T-helper 1 cell (primary cell): ENCODE measurements at places on chromosomes 7 and 10.

GRCh38 chr7:64180989-64181388, 26.0 kb upstream of the ZNF735 start:
- no peak for DNase-seq

DNA sequence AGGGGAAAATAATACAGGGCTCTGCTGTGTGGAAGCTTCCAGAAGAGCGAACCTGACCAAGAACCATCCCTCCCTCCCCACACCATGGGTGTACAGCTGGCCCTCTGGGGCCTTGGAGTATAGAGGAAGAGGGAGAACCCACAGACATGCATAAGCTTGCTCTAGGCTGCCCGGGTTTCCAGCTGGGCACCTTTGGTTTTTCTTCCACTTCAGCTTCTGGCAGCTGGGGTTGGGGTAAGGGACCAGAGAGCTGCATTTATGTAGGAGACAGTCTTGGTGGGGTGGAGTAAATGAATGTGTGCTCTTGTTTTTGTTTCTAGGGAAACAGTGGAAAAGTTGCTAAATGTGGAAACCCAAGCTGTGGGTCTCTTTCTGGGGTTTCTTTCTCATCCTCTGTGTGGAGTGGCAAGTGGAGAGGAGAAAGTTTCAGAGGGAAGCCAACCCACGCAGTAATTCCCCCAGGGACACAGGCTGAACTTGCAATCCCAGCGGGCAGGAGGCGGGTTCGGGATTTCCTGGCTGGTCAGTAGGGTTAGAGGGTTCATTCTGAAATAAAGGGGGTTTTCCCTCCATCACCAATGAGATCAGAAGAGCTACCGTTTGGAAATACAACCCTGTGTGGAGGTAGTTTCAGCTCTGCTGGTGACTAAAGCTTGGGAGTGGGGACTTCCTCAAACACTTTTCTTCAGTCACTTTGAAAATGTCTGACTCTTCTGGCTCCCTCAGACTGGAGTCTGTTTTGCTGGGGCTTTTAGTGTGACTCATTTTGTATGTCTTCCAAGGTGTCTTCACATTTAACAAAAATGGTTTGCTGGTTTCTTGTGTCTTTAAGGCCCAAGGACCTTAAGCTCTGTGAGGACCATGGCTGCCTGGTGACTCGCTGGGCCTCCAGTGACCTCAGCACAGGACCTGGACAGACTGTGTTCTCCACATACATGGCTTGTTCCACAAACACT, 22.2 kb upstream of the SRGN start:
- peak; percentile 61 for DNase-seq

DNA sequence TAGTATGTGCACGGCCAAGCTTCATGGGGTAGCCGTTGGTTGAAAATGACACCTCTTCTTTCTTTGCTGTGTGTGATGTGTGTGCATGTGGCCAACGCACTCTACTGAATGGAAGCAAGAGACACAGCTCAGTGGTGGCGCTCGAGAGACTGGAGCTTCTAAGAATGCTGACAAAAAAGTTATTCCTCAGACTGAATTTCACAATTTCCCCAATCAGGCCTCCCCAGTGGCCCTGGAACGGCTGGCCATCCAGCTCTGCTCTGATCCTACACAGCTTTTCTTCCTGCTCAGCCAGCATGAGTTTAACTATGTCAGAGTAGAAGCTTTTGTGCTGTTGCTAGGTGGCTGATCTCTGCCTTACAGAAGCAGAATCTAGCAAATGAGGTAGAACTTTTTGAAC, 186.7 kb upstream of the PLXDC2 start:
- no peak for DNase-seq

GRCh38 chr10:35712486-35712885, 70.4 kb upstream of the FZD8 start:
- DNase-seq = no peak

DNA sequence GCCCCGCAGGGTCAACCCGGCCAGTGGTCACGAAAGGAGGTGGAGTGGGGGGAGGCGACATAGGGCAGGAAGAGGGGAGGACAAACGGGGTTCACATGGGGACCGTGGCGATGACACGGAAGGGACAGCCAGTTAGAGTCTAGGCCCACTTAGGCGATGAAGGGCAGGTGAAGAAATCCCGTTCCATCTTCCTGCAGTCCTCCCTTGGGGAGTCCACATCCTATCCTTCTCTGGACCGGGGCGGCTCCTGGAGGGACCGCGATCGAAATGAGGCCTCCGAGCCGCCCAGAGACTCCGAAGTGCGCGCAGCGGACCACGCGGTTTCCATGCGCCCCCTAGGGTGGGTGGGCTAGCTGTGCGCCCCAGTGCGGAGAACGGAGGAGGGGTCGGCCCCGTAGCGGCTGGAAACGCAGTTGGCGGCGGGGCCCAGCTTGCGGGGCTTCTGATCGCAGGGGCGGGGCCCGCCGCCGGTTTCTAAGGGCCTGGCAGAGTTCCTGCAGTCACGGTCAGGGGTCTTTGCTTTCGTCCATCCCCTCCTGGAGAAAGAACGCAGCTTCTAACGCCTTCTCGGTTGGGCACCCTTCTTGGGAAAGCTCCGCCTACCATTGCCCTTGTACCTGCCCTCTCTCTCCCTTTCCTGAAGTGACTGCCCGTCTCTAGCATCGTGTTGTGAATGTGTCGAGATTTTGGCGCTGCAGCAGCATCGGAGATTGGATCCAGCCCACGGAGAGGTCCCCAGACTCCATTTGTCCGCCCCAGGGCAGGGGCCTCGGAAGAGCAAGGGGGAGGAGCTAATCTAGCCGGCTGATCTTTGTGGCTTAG, 17.9 kb upstream of the TMEM225B start:
- peak; percentile 27 for DNase-seq

DNA sequence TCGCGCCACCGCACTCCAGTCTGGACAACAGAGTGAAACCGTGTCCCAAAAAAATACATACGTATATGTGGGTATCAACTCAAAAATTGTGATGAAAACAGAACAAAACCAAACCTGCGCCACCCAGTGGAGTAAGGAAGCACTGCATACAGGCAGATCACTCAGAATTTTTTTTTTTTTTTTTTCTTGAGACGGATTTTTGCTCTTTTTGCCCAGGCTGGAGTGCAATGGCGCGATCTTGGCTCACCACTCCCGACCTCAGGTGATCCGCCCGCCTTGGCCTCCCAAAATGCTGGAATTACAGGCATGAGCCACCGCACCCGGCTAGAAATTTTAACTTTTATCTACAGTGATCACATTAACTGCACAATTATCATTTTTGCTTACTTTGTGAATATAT, 9.1 kb upstream of the TMEM236 start:
- peak; percentile 25 for DNase-seq

- DNase-seq = no peak
These were observed 10.4 kb downstream of the WDR91 start for GRCh38 chr7:135200821-135201331.

DNA sequence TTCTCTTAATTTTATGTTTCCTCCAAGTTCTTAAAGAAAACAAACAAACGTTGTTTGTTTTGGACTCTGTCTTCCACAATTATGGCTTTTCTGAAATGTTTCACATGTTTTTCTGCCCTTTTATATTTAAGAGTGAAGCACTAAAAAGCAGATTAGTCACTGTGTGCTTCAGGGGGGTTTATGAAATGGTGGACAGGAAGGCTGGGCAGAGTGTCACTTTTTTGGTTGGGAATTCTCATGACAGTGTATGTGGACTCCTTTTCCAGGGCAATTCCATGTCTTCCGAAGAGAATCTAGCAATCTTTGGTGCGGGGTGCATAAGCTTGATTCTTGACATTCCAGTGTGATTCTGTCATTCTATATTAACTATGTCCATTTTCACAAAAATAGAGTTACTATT, 669.4 kb downstream of the PARD3 start:
- no peak for DNase-seq

- no peak for DNase-seq
These were observed 19.9 kb downstream of the PPP2R2D start for GRCh38 chr10:131920693-131921092.

DNA sequence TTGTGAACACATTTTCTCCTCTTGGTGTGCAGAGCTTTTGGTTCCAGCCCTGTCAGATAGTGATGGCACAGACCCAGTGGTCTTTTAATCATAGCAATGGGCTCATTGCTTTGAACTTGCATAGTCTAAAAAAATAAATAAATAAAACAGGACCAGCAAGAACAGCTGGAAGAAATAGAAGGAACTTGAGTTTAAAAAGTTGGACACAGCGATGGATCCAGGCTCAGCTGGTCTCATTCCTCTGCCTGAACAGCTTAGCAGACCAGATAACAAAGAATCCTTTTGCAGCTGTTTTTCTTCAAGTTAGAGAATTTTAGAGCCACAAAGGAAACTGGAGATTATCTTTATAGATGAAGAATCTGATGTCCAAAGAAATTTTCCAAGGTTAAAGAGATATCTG, 1005.6 kb downstream of the LRMDA start:
- DNase-seq = no peak

- DNase-seq = no peak
These were observed 104.3 kb downstream of the CLEC2L start for GRCh38 chr7:139627831-139628230.

- no peak for DNase-seq
These were observed 49.5 kb upstream of the FAM180A start for GRCh38 chr7:135798095-135798494.

GRCh38 chr10:47364366-47364765, 16.2 kb downstream of the RBP3 start:
- no peak for DNase-seq

- no peak for DNase-seq
These were observed 203.4 kb upstream of the GHITM start for GRCh38 chr10:83935911-83936310.

GRCh38 chr10:60271319-60272040, 118.2 kb downstream of the ANK3 start:
- DNase-seq = no peak

DNA sequence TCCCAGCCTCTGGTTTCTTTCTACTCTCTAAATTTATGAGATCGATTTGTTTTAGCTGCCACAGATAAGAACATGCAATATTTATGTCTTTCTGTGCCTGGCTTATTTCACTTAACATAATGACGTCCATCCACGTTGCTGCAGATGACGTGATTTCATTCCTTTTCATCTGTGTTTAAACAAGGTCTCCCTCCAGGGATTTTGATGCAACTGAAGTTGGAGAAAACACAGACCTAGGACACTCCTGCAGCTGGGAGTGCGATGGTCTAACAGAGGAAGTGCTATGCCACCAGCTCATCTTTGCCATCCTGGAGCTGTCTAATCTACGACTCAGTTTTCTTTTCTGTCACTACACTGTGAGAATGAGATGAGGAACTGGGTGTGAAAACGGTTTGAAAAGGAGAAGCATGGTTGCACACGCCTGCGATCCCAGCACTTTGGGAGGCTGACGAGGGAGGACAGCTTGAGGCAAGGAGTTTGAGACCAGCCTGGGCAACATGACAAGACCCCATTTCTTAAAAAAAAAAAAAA, 1.5 kb upstream of the KCTD7 start:
- DNase-seq = no peak

DNA sequence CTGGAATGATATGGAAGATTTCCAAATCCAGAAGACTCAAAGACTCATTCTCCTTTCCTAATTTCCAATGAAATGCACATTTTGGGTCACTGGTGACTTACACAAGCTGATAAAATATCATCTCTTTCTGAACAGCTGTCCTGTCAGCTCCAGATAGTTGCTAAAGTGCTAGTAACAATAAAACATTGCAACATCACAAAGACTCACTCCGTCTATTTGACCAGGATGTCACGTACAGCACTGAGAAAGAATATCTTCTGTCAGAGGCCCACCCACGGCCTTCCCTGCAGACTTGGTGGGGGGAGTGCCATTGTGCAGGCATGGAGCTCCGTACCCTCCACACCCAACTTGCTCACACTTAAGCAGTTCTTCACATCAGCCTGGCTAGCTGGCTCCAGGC, 78.9 kb upstream of the EGR2 start:
- DNase-seq = no peak

DNA sequence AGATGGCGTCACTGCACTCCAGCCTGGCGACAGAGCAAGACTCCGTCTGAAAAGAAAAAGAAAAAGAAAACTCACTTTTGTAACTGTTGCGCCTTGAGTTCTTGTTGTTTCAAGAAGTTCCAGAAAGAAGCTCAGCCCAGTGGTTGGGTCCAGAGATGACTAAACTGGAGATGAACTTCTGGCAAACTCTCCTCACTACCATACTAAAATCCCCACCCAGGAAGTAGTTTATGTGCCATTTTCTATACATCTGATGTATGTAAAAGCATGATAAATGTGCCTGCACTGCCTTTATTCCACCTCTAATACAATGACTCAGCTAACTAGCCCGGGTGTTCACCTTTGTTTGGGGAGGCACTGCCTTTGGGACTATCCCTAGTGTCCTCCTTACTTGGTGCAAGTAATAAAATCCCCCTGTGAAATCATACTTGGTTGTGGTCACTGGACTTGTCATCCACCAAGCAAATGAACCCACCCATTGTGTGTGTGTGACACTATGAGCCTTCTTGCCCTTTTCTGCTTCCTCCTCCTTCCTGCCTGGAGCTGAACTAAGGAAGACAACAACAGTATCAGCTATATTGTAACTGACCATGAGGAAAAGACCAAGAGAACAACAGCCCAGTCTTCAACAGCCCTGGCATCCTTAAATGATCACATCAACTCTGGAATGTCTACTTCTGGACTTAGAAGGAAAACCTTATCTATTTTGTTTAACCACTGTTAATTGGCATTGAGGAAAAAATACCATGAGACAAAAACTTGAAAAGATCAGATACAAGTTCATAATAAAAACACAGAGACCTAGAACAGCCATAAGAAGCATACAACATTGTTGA, 33.6 kb downstream of the JMJD1C start:
- DNase-seq = no peak

DNA sequence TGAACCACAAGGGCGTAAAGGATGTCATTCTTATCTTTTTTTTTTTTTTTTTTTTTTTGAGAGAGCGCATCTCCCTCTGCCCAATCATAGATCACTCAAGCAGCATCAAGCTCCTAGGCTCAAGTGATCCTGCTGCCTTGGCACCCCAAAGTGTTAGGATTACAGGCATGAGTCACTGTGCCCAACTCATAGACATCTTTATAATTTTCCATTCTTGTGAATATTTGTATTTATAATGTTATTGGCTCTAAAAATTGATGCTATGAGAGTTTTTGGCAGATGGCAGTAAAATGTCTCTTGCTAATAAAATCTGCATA, 128.7 kb downstream of the AKR1D1 start:
- no peak for DNase-seq

GRCh38 chr7:33423646-33424020, 294.3 kb downstream of the BBS9 start:
- DNase-seq = peak; percentile 7

- no peak for DNase-seq
These were observed 87.6 kb downstream of the NT5C2 start for GRCh38 chr10:103105462-103105861.

- DNase-seq = no peak
These were observed 102.9 kb upstream of the FAM20C start for GRCh38 chr7:89232-90019.

- no peak for DNase-seq
These were observed 4.2 kb downstream of the CTBP2 start for GRCh38 chr10:125156196-125156595.

- no peak for DNase-seq
These were observed 46.3 kb downstream of the EEPD1 start for GRCh38 chr7:36199329-36199728.

DNA sequence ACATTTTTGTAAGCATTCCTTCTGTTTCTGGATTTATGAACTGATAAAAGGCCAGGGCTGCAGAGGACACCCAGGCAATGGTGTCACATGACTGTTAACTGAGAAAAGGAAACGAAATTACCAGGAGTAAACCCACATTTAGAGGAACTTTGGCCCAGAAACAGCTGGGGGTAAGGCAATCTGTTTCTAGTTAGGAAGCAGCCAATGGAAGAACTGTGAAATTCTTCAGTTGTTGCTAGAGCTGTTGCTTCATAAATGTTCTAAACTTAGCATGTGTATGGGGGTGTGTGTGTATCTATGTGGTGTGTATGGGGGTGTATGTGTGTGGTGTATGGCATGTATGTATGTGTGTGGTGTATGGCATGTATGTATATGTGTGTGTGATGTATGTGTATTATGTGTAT, 11.8 kb upstream of the PDCD4 start:
- no peak for DNase-seq
